ENCODE measurements at places on chromosomes 4 and X.

DNA sequence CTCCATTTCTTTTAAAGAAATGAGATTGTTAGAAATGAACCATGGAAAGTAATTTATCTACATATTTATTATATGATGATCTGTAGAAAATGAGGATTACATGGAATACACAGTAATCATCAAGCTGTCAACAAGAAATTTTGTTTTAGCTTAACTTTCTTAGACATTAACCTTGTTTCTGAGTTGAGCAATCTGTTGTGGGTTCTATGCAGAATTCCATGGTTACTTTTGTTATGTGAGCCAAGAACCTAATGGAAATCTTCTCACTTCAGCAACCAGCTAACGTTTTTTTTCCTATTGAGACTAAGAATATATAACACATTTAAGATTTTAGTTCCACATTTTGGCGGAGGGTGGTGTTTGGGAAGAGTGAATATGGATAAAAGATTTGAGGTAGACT is 136.1 kb upstream of the SLC4A4 start:
- no peak for DNase-seq

DNA sequence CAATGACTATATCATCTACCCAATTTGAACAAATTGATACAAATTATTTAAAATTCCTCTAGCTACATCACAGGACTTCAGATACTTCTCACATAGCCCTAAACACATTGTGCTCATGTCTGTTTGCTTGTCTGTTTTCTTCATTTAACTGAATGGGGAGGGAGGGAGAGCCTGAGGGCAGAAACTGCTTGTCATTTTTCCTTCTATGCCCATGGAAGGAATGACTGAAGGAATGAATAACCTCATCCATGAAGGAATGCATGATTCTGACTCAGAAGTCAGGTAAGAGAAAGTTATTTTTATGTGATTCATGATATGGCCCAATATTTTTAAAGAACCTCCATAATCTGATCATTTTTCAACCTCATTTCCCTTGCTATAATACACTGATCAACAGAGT is 418.0 kb upstream of the PITX2 start:
- no peak for DNase-seq

- DNase-seq: no peak
These were observed 148.3 kb upstream of the TLL1 start for GRCh38 chr4:165724786-165725185.

DNA sequence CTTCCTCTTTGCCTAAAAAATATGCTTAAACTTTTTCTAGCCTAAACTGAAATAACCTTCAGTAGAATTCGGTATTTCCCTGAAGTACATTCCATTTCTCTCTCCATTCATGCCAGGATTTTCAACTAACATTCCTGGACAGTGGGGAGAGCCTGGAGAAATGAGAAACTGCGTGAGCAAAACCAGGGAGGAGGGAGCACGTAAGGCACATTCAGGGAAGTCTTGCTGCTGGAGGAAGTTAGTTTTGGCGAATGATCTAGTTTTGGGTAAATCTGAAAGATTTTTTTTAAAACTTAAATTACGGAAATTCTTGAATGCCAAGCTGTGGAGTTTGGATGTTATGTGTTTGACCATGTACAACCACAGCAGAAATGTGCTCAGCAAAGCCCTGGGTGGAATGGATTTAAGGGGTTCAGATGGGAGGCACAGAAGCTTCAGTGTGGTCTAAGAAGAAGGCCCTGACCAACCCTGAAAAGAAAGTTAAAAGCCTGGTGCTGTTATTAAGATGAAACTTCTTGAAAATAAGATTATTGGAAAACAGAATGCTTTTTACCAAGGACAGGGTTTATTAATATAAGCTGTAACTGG is 347.8 kb downstream of the ANK2 start:
- DNase-seq: no peak

DNA sequence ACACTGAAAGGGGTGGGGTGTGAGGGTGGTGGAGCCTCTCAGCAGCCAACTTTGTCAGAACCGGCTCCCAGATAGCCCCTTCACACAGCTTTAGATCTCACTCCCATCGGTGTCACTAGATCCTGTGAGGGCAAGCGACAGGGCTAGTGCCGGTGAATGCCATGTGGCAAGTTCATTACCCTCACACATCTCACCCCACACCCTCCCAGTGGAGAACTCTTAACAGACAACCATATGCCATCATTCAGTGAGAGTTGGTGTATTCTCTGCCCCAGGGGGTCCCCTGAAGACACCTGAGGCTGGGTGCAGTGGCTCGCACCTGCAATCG is 15.3 kb downstream of the SEPTIN6 start:
- no peak for DNase-seq

- no peak for DNase-seq
These were observed 191.9 kb upstream of the CXCL13 start for GRCh38 chr4:77413766-77414165.

- no peak for DNase-seq
These were observed 20.1 kb upstream of the IL3RA start for GRCh38 chrX:1316527-1316926.
